Spleen (tissue), 13 donors: ENCODE measurements at places on chromosomes 5 and 9. TPM values are rescaled to one million over a fixed set of nuclear protein-coding genes. Genes with fewer than 3 reads are reported as not detected.

GRCh38 chr5:65663804-65664521 lies 39.1 kb downstream of the SHLD3 start:
- no peak for DNase-seq

GRCh38 chr9:34211395-34211794 lies 32.6 kb downstream of the UBAP1 start:
- no peak for DNase-seq

DNA sequence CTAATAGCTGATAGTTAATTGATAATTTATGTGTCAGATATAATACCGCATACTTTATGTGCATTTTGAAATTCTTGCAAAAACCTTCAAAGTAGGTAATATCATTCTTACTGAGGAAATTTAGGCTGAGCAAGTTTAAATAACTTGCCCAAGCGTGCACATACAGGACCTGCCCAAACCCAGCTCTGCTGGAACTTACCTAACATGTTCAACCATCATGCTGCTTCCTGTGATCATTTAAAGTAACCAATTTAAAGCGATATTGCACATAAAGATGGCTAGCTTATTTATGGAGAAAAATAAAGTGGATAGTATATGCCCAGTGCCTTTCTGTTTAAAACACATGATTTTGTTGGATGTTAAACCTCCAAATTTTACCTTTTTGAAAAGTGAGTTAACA lies 4.3 kb downstream of the FAM174A start:
- no peak for DNase-seq

DNA sequence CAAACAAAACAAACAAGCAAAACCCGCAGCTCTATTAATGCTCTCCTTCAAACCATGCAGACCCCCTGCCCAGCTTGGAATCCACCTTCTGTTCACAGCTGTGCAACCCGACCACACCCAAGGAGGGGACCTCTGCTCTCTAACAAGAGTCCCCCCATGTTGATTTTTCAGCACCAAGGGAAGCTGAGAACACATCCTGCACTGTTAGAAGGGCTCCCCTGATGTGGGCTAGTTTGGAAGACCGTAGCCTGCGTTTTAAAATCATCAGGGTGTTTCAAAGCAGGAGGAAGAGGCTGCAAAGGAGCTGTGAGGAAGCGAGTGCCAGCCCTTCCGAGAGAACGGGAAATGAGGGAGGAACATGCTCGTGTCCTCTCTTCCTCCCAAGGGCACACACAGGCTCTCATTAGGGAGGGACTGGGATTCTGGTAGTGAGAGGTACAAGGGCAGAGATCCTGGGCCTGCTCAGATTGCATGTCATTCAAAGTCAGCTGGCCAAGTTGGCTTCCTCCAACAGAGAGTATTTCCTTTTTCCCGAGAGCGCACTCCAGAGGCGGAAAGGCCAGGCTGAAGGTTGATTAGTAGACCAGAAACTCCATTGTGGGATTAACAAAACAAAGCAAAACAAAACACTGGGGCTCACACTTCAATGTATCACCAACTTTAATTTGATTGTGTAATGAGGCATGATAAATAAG lies 185.9 kb downstream of the SEMA6A start:
- DNase-seq, result peak; percentile 78

GRCh38 chr5:133086366-133086875 lies 34.6 kb downstream of the HSPA4 start:
- DNase-seq, result no peak

GRCh38 chr9:96777426-96777864 lies 442 bp downstream of the ZNF510 start:
- no peak for DNase-seq

DNA sequence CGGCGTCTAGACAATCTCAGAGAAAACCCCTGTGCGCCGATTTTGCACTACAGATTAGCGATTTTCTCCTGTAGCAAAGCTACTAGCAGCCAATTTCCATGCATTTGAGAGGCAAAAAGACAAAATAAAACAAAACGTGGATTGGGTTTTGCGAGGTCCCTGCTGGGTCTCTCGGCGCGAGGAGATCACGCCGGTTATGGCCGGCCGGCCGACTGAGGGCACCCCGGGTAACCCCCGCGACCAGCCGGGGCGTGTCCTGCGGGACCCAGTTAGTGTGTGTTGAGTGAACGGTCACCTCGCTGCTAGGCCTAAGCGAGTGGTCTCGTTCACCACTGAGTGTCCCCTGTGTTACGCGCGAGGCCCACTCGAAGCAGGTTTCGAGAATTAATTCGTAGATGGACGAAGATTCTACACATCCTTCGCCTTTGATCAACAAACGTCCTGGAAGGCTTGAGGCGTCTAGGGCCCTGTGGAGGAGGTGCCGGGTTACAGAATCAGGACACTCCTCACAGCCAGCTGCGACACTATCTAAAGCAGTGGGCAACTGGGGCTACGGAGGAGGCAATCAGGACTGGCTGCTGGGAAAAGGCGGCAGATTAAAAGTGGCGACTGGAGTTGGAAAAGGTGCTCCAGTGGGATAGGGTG lies 764 bp upstream of the VDAC1 start:
- peak; percentile 86 for DNase-seq

- DNase-seq, result no peak
Observed at GRCh38 chr9:15373881-15374280, 48.8 kb upstream of the SNAPC3 start.

DNA sequence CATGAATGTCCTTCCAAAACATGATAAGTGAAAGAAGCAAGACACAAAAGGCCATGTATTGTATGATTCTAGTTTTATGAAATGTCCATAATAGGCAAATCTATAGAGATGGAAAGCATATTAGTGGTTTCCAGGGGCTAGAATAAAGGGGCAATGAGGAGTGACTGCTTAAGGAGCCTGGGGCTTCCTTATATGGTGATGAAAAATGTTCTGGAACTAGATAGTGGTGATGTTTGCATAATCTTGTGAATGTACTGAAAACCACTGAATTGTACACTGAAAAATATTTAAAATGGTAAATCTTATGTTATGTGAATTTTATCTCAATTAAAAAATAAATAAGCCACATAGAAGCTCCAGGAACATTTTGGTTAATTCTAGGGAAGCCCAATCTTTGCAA lies 144.4 kb upstream of the ANKRD55 start:
- no peak for DNase-seq

DNA sequence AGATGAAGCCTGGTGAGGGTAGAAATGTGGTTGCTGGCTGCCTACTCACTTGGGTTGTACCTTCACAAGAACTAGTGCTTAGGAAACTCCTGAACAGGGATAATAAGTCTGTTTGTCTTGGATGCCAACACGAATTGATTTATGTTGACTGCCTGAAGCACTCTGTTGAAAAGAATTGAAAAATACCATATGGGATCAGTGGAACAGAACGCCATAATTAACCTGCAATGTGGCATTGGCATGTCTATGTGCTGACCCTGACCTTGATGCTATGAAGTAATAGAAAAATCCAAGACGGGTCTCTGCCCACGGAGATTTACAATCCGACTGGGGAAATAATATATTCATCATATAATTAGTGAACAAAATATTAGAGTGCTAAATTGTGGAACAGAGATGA lies 10.5 kb downstream of the LIX1 start:
- no peak for DNase-seq

DNA sequence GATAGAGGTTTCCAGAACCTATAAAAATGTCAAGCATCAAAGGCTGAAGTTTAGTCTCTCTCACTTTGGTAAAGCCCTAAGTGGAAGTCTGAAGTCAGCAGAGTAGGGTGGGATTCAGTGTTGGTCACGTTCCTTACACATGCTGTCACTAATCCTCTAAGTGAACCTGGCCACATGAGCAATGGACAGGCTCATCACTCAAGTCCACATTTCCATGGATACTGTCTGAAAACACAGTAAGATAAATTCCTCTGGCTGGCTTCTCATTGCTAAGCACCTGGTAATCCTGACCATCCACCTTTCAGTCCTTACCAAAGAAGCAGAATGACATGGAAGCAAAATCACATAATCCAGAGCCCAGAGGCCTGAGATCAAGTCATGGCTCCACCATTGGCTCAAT lies 43.8 kb downstream of the GNA14 start:
- DNase-seq, result no peak

GRCh38 chr9:121362813-121363621 lies 7.0 kb downstream of the STOM start:
- no peak for DNase-seq

- no peak for DNase-seq
Observed at GRCh38 chr9:75824816-75825568, 65.5 kb upstream of the PCSK5 start.

- DNase-seq, result no peak
Observed at GRCh38 chr9:103188781-103189350, 193.7 kb downstream of the CYLC2 start.

GRCh38 chr5:83426855-83427254 lies 44.7 kb upstream of the VCAN start:
- no peak for DNase-seq

DNA sequence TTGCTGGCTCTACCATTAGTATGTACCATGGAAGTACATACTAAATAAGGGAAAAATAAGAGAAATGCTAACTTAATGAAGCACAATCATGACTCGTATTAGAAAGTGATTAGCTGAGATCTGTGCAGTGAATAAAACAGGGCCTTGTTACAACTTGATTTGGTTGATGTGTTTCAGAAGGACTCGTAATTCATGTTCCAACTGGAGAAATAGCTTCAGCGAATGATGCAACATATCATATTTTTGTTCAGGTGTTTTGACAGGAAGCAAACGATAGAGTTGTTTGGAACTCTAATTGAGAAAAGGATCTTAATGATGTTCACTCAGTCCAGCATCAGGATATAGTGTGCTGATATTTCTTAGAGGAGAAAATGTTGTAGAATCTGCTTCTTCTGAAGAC lies 474.6 kb upstream of the WWC1 start:
- DNase-seq, result no peak

DNA sequence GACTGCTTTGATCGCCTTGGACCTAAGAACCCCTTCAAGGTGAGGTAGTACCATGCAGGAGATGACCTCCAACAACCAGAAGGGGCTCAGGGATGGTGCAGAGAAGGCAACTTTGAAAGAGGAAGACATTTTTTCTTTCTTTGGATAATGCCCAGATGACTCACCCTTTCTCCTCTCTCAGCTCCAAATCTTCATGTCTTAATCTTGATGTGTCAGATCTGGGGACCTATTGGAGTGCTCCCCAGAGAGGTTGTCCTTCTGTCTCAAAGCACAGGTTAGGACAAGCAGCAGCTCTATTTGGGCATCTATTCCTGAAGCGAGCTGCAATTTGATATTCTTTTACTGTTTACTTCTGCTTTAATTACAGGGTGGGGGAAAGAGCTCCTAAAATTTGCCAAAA lies 229.9 kb upstream of the MAP3K1 start:
- no peak for DNase-seq

DNA sequence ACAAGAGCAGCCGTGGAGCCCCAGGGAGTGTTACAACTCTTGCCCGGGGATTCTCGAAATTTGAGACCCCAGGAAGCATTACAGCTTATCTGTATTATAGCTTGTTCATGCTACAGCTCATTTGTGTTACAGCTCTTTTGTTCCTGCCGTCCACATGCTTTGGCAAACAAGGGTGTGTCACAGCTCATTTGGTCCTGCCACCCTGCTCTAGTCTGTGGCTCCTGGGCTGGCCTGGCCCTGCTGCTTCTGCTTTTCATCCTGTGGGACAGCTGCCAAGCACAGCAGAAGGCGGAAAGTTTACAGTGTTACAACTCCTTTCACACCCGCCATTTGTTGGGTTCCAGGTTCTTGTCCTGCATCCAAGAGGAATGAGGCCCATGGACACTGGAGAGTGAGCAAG lies 685.0 kb downstream of the SLCO4C1 start:
- DNase-seq, result no peak

- DNase-seq, result no peak
Observed at GRCh38 chr9:122948313-122948712, 7.5 kb downstream of the RABGAP1 start.

DNA sequence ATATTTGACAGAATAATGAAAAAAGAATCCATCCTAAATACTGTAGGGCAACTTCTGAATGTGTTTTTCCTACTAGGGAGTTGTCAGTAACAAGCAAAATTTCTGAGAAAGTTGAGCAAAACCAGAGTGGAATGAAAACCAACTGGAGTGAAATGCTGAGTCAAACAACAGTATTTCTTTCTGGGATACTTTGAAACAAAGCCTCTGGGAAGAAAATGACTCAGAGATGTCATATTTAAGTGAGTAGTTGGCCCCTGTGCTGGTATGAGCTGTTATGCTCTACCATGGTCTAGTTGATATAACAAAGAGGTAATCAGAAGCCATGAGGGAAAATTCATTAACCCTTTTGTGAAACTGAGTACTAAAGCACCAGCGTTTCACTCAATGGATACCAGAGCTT lies 372.1 kb upstream of the C9orf72 start:
- no peak for DNase-seq

- DNase-seq, result no peak
Observed at GRCh38 chr9:69461103-69461887, 136.3 kb downstream of the ENTREP1 start.

DNA sequence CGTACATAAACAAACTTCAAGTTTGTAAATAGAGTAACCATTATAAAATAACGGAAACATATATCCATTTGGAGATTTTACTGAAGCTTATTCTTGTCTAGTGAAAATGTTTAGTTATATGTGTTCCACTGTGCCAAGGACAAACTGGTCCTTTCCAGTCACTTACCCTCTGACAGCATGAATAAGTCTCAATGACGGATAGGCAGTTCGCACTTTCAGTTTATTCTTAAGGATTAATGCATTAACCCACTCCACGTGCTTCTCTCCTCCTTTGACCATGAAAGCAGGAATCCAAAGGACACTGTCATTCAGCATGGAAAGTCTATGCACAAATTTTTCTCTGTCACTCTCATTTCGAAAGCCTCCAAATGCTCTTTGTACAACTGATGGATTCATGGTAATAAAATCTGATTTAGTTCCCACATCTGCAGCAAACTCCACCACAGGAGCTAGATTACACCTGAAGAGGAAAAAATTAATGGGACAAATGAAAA lies 47.1 kb downstream of the ST8SIA4 start:
- DNase-seq, result no peak

DNA sequence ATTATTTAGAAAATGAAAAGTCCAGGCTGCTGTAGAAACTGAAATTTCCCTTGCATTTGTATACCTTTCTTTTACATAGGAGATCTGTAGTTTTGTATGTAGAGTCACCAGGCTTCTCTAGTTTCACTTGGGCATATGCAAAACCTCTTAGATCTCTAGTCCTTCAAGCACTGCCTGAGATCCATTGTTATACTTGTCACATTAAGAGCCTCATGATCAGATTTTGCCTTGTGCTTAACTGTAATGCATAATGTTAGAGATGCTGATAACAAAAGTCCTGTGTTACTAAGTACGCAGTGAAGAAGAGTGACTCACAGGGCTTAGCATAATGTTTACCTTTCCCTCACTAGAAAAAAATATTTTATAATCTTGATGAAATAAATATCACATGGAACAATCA lies 250.2 kb downstream of the CYLC2 start:
- DNase-seq, result no peak

Gene PRLR
- total RNA-seq, result 0.26 TPM

Gene MARCOL
- not detected for total RNA-seq

Gene PROB1
- 3.2 TPM for total RNA-seq

Gene PCDHGA4
- 1.7 TPM for total RNA-seq

Gene RANBP3L
- not detected for total RNA-seq

Gene PCDHB15
- 5.6 TPM for total RNA-seq

Gene IFNA13
- 0.86 TPM for total RNA-seq

Gene TAS2R1
- not detected for total RNA-seq

Gene IFNA21
- total RNA-seq, result not detected

Gene GCNT1
- total RNA-seq, result 42.8 TPM

Gene RNF180
- total RNA-seq, result 14.9 TPM

Gene NEURL1B
- total RNA-seq, result 1.9 TPM
